Tongue (tissue), 3 donors: ENCODE measurements at places on chromosomes 12 and 14.

- DNase-seq: peak; percentile 87
Observed at GRCh38 chr12:108730365-108731104, 783 bp downstream of the CORO1C start.

GRCh38 chr12:124761871-124762270 is 101.8 kb downstream of the SCARB1 start:
- DNase-seq: no peak

DNA sequence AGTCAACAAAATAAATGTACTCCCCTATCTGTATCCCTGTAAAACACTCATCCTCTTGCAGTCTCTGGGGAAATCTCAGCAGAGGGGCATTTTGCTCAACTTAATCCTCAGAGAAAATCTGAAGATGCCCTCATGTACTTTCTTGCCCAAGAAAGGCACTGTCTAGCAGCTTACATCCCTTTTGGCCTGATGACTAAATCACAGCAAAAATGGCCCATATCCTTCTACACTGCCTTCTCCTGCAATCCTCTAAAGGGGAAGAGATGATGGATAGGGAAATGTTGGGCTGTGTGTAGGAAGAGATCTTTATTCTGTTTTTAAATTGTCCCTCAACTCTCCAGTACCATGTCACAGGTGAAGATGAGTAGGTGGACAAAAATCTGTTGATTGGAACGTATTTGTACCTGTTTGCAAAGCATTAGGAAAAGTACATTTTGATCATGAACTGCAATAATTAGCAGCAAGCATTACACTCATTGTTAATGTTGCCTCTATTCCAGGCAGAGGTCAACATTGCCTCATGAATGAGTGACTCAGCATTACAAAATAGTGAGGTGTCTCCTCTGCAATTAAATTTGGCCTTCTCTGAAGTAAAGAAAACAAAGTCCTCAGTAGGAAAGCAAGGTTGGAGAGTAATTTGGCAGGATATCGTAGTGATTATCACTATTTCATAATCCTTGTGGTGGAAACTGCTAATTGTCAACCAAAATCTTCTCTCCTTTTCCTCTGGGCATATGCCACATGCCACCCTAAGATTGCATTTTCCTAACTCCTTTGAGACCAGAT is 172.4 kb upstream of the CAND1 start:
- no peak for DNase-seq

DNA sequence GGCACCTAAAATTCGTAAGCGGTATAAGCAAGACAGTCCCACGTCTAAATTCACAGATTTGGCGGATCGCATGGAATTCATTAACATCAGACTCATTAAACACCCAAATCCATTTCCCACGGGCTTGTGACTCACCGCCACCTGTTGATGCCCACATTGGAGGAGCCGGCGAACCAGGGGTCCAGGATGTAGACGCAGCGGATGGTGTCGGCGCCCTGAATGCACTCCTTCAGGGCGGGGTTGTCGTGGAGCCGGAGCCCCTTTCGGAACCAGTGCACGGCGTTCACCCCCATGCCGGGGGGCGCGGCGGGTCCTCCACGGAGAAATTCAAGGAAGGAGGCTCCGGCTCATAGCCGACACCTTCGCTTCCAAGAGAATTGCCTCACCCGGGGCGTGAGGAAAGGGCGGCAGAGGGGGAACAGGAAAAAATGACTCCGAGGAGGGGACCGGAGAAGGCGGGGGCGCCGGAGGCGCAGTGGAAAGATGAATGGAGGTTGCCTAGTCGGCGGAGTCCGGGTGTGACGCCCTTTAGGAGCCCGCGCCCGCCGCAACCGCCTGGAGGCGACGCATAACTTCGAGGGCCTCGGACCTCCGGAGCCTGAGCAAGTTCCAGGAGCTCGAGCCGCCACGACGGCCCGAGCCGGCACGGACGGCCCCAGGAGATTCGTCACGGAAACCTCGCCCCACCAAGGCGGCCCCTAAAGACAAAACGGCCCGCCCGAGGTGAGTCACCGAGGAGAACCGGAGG is 506 bp downstream of the CRY1 start:
- peak; percentile 61 for DNase-seq

- no peak for DNase-seq
Observed at GRCh38 chr14:27015065-27015464, 417.2 kb upstream of the NOVA1 start.

GRCh38 chr14:51511265-51511664 is 140.4 kb upstream of the FRMD6 start:
- DNase-seq: no peak

- peak; percentile 89 for DNase-seq
Observed at GRCh38 chr14:70027785-70028428, 148.7 kb downstream of the SMOC1 start.

DNA sequence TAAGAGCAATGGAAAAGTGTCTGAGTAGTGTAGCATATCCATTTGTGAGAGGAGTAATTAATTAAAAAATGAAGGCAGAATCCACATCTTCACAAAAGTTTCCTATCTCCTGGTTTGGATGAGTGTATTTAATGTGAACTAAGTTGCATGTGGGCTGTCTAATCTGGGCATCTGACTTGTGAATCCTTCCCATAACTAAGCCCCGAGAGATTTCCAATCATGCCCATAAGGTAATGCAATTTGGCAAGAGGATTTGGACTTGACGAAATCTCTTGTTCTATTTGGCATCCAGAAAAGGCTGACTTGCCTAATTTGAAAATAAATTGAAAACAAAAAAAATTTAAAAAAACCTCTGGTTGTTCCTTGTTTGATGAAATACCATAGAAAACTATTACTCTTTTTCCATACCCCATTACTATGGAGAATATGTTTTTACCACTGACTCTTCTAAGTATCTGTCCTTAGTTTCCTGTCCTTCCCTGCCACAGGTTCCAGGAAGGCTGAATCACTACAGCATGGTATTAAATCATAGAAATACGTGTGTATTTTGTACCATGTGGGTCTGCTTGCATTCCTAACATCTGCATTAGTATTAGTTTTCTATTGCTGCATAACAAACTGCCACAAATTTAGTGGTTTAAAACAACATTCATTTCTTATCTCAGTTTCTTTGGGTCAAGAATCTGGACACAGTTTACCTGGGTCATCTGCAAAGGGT is 48.4 kb downstream of the ETV6 start:
- no peak for DNase-seq

DNA sequence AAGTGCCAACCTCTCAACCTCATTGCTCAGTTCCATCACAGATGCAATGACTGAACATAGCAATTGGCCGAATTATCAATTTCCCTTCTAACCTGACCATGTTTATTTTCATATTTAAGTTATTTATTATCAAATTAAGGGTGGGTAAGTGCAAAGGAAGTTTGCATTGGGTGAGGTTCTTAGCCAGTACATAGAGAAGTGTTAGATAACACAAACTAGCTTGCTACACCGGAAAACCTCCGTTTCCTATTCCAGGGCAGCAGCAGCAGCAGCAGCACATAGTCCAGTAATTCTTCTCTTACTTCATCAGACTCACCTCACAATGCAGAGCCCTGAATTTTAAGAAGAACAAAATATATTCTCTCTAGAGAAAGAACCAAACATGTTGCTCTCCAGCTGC is 200.5 kb upstream of the OR4E1 start:
- no peak for DNase-seq

DNA sequence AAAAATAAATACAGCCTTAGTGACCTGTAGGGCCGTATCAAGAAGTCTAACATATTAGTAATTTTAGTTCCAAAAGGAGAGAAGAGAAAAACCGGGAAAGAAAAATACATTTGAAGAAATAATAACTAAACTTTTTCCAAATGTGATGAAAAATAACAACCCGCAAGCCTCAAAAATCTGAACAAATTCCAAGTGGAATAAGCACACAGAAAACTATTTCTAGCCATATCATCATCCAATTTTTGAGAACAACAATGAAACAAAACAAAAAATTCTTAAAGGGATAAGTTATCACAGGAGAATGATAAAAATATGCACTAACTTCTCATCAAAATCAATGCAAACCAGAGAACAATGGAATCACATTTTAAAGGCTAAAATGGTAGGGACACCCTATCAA is 198.1 kb upstream of the PLXNC1 start:
- DNase-seq: no peak

DNA sequence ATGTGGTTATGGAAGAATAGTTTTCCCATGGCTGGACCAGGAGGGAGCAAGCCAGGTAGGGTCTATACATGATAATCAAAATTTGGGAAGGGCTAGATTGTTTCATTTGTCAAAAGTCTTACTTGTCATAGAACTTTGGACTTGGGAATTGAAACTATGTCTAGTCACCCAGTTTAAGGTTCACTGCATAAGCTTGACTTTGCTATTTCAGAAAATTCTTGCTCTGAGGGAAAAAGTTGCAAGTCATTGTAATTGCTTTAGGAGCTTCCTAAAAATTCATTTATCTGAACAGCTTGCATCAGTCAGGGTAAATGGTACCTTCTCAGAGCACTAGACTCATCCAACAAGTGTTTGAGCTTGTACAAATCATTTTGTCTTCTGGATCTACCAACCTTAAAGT is 1194.7 kb downstream of the GALC start:
- no peak for DNase-seq
